ENCODE measurements at places on chromosomes 4 and X.

GRCh38 chr4:128782076-128782715 is 27.3 kb upstream of the JADE1 start:
- peak; percentile 33 for DNase-seq

DNA sequence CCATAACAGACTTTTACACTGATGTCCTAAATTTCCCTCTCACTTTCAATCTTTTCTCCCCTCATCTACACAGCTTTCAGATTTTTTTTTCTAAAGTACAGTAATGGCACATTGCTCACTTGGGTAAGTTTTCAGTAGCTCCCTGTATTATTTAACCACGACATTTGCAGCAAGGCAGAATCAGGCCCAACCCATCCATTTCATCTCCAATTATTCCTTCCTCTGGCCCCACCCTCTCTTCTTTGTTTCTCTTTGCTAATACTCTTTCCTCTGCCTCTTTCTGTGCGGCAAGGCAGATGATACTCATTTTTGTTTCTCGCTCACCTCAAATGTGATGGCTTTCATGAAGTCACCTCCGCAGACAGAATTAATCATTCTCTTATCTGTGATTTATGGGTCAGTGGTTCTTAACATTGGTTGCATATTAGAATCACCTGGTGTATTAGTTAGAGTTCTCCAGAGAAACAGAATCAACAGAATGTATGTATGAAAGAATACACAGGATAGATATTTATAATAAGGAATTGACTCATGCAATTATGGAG is 43.4 kb upstream of the GATB start:
- no peak for DNase-seq

DNA sequence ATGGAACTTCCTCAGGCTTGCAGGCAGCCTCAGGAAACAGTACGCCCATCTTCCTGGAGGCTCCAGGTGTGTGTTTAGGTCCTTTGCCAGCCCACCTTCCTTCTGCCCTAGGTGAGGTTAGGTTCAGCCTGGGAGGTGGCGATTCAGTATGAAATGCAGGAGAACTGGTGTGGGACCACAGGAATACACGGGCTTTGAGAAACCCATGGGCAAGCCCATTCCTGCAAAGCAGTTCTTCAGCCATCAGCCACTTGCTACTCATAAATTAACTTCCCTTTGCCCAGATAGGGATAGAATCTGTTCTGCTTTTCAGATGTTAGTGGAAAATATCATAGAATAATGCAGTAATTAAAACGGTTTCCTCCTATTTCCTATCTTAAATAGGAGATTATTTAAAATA is 32.2 kb downstream of the TBC1D14 start:
- no peak for DNase-seq

DNA sequence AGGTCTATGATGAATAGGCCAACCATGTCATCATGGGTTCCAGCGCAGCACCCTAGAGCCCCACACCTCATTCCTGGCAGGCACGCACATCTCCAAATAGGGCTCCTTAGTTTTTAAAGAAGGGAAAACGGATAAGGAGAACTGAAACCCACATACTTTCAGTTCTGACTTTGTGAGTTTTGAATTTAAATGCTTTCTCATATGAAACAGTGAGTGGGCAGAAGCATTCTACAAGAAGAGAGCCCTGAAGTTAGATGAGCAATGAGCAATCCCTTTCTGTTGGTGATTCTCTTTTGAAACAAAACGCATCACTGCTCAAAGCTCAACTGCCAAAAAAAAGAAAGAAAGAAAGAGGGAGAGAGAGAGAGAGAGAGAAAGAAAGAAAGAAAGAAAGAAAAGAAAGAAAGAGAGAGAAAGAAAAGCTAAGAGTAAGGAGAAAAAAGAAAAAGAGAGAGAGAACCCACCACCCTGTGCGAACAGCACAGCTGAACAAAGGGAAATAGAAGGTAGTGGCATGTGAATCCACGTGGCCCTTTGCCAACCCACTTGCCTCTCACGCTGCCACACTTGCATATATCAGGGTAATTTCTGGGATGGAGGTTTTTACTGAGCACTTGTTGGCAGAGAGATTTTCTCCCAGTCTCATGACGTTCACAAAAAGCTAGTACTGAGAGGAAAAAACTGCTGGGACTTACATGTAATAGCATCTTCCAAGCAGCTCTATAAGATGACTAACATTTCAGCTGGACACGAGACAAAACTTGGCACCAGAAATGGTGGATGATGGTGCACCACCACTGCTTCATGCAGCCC is 31.0 kb downstream of the TMSB4X start:
- no peak for DNase-seq

GRCh38 chr4:23224684-23225420 is 532.1 kb downstream of the GBA3 start:
- DNase-seq = no peak

- DNase-seq = no peak
Observed at GRCh38 chrX:23372220-23372902, 37.7 kb downstream of the PTCHD1 start.

DNA sequence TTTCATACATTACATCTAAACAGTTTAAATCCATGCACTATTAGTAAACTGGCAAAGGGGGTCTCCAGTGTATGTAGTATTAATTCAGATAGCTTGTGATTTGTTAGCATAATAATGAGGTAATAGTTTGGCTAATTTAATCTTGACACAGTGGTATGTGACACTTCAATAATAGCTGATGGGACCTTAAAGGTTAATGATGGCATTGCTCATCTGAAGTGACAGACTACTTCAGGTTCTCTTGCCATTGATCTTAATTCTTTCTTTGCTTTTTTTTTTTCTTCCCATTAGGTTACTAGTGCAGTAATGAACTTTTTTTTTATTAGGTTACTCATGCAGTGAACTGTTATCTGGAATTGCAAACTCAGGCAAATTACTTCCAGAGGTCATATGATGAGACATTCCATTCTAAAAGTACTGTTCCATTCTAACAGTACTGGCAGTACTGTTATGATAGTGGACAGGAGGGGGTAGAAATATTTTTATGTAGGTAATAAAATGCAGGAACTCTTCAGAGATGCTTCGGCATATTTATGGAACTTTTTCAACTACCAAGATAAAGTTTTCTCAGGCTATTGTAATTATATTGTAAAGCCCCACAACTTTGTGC is 911.3 kb upstream of the LCORL start:
- DNase-seq = no peak

DNA sequence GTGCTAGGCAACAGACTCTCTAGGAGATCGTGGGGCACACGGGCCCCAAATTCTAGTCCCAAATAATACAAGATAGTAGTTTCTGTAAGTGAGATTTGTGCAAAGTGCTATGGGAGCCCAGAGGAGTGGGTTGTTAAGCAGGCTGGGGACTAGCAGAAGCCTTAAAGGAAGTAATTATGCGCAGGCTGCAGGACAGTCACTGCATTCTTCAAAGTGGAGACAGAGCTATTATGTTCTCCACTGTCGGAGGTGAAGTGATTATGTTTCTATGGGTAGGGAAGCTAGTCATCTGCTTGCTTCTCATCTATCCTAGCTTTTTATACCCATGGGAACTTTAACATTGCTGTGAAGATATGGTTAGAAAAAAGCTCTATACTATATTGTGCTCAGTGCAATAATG is 154.2 kb downstream of the CPE start:
- DNase-seq = no peak

- no peak for DNase-seq
Observed at GRCh38 chr4:149983931-149984330, 94.3 kb upstream of the DCLK2 start.

DNA sequence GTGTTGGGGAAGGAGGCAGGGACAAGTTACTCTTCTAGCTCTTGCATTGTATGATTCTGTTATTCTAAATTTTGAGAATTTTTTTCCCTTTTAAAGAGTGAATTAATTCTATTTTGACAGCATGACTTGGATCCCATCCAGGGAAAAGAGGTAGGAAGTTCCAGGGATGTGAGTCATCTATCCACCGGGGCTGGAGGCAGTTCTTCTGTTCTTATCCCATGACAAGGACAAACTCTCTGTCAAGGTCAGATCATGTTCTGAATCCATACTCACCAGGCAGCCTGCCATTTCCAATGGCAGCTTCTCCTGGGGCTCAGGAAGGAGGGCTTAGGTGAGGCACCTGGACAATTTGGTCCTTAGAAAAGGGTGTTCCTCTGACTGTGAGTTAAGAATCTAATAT is 132.0 kb upstream of the MED14 start:
- peak; percentile 70 for DNase-seq

DNA sequence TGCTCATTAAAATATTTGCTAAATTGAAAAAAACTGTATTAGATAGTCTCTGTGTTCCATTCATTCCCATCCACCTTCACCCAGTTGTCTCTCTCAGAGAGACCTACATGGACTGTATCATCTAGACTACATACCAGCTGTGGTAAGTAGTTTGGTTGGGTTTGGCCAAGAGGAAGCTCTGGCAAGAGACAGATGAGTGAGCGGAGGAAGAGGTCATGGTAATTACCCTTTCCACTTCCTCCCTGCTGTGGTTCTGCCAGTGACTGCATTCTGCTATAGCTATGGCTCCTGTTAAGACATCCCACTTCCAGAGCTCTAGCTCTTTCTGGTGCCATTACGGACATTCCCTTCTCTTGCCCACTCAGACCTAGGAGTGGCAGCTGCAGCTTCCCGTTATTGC is 239.0 kb upstream of the MID1 start:
- no peak for DNase-seq

- DNase-seq = peak; percentile 93
Observed at GRCh38 chrX:70454441-70455365, 10.1 kb downstream of the DLG3 start.

Measured in PC-3 (cell line).